ENCODE measurements at places on chromosomes 16 and 17. TPM values are rescaled to one million over a fixed set of nuclear protein-coding genes. Genes with fewer than 3 reads are reported as not detected.

GRCh38 chr17:36936455-36937000 lies 747 bp upstream of the LHX1 start:
- DNase-seq = no peak

GRCh38 chr16:2150418-2151187 lies 2.2 kb downstream of the RAB26 start:
- DNase-seq = peak; percentile 27

- no peak for DNase-seq
Observed at GRCh38 chr16:8893426-8893825, 11.3 kb downstream of the LITAFD start.

The USP43 gene
- 0.25 TPM for total RNA-seq

GRCh38 chr16:89536886-89537548 lies 23.5 kb upstream of the RPL13 start:
- DNase-seq = no peak

The NPIPA2 gene
- 1.8 TPM for total RNA-seq

DNA sequence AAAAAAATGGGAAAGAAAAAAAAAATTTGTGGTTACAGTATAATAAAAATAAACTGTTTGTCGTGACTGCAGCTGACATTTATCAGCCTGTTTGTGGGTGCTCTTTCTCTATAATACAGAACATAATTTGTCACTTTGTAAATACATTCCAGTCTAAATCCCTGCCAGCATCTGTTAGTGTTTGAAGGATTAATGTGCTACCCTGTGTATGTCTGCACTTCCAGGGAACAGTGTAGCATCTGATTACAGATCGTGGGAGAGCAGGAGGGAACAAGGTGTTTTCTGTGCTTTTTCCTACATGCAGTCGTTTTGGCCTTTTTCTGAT lies 265.1 kb downstream of the WWOX start:
- no peak for DNase-seq

DNA sequence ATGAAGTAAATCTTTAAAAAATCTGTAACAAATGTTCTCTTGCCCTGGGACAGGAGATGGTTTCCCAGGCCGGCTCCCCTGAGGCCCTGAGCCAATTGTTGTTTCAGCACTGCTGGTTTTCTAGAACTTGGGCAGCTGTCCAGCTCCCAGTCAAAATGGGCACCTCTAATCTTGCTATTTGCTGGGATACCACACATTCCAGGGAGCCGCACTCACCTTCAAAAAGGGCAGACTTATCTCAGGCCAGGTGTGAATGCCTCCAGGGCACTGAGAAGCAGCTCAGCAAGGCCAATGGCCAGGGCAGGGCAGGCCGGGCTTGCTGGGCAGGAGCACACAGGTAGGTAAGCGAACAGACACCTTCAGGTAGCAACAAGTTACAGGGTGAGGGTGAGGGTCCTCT lies 24.4 kb downstream of the TRIM16 start:
- DNase-seq = no peak

The KRTAP2-2 gene
- not detected for total RNA-seq

DNA sequence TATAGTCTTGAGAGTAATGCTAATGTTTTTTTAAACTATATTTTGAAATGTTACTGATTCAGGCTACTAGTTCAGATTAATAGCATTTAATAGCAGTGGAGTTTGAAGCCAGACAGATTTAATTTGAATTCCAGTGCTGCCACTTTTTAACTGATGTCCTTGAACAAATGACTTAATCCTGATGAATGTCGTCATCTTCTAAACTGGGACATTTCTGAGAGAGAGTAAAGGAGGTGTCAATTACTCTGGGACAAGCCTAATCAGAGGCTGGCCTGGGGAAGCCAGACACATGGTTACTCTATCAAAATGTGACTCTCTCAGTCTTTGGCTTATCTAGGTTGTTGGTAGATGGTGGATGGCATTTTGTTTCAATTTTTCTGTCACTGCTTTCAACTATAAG lies 246.7 kb downstream of the HS3ST3A1 start:
- DNase-seq = no peak

DNA sequence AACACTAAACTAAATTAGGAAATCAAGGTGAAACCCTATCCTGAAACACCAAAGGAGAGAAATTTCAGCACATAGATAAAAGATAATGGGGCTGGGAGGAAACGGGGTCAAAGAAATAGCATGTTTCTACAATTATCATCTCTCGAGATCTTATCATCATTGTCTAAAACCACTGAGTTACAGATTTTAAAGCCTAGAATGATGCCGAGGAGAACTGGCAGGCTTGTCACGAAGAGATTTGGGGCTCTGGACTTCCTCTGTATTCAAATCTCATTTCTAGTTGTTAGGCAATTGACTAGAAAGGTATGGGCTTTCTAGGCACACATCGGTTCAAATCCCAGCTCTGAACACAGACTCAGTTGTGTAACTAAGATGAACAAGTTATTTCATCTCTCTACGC lies 9.3 kb downstream of the PDZD9 start:
- DNase-seq = no peak

DNA sequence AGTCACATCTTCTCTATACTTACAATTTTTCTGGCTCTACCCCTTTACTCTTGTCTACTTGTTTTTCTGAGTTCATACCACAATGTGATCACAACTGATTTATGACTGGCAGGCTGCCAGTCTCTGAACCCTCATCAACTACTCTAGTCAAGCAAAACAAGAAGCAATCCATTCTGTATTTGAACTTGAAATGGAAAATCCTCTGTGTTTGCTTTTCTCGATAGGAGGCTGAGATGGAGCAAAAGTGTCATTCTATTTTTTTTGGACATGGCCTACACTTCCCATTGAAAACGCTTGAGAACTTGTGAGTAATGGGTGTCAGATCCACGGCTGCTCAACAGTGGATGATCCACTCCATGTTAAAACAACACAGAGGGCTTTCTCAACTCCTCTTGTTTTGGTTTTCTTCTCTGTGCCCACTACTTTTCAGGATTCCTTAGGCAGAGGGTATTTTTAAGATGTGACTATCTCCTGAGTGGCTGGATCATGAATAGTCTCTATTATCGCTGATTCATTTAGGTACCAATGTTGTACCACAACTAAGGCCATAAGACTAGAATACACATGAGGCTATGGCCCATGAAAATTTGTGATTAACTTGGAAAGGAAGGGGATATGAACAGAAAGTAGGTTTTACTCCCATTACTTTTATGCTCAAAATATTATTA lies 11.7 kb downstream of the TMEM100 start:
- DNase-seq = no peak

DNA sequence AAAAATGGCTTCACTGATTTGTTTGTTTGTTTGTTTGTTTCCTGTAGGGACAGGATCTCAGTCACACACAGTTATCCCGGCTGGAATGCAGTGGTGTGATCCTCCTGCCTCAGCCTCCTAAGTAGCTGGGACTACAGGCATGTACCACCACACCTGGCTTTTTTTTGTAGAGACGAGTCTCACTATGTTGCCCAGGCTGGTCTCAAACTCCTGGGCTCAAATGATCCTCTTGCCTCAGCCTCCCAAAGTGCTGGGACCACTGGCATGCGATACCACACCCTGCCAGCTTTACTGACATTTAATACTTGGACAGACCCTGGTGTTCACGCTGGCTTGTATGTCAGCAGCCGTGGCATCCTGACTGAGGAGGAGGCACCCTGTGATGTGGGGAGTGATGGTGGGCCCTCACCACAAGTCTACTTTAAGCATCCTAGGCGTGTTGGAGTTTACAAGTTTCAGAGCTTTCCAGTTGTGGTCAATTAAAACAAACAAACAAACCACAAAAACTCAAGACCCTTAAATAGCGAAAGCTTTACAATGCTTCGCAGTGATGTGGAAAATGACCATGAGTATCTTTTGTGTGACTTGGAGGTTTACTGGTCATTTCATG lies 5.1 kb downstream of the ABCA3 start:
- DNase-seq = no peak

DNA sequence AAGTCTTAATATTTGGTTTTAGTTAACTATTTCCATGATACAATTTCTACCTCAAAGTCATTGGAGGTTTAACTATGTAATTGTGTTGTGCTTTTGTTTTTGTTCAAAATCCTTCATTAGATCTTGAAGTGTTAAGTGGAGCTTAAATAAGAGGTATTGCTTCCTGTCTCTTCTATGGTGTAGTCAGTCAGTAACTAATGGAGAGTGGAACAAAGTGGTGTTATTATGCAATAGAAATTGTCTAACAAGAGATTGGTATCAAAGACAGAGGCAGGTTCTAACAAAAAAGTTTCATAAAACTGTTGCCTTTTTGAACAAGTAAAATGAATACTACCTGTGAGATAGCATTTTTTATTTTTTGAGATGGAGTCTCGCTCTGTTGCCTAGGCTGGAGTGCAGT lies 45.2 kb downstream of the GRB7 start:
- DNase-seq = no peak

GRCh38 chr17:17144916-17145665 lies 61.0 kb downstream of the PLD6 start:
- no peak for DNase-seq

DNA sequence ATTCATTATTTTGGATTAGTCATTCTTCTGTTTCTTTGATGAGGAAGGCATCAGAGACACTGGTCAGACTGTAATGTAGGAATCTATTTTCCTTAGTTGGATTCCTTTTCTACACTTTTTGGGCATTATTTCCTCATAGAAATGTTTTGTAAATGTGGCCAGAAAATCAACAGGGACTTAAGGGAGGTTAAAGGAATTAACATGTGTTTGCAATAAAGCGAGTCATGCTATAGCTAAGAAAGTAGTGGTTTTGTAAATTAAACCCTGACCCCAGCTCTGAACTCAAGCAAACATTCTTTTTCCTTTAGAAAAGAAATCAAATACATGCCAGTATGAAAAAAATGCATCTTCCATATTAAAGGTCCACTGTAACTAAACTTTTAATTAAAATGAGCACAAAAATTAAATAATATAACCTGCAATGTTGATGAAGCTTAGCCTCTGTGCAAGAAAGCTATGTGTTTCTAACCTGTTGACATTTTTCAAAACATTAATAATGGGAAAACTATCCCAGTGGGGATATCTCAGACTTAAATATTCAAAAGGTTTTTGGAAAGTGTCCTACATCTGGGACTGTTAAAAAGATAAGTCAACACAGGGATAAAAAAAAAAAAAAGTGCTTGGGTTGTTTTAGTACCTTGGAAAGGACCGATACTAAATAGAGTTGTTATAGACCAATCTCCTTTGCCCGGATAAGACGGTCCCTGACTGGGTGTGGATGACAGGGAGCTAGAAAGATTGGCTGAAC lies 428.0 kb downstream of the CA10 start:
- DNase-seq = no peak

GRCh38 chr17:32007463-32008298 lies 498 bp downstream of the LRRC37B start:
- peak; percentile 67 for DNase-seq

GRCh38 chr17:56290802-56291118 lies 137.5 kb downstream of the ANKFN1 start:
- DNase-seq = no peak

- DNase-seq = no peak
Observed at GRCh38 chr16:81698310-81698641, 80.8 kb upstream of the PLCG2 start.

The PRR29 gene
- 1.0 TPM for total RNA-seq

- peak; percentile 62 for DNase-seq
Observed at GRCh38 chr17:80751070-80751945, 206.7 kb downstream of the RPTOR start.

- peak; percentile 4 for DNase-seq
Observed at GRCh38 chr16:50308237-50308965, 42.0 kb downstream of the ADCY7 start.

The DOC2B gene
- 0.27 TPM for total RNA-seq

The TERB1 gene
- 0.14 TPM for total RNA-seq

DNA sequence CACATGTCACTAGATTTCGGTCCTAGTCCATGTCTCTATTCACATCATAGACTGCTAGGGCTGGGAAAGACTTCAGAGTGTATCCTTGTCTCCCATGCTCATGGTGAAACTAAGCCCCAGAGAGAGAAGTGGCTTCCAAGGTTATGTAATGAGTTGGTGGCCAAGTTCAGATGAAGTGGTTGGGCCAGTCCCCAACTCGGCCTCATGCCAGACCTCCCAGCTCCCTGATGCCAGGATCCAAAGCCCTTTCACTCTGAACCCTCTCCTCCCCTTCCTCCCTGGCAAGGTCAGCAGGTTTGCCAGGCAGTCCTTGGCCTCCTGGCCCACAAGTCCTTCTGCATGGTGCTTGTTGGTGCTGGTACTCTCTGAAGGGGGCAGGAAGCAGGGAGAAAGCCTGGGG lies 189.7 kb downstream of the AXIN2 start:
- DNase-seq = no peak

DNA sequence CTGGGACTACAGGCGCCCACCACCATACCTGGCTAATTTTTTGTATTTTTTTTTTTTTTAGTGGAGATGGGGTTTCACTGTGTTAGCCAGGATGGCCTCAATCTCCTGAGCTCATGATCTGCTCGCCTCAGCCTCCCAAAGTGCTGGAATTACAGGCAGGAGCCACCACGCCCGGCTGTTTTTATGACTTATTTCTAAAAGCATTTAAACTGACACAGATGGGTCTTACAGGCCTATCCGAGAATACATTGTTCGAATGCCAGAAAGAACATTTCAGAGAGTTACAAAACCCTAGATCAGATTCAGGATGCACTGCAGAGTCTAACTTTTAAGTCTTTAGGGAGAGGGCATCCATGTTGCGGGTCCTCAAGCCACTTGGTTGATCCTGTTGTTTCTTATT lies 234.7 kb upstream of the MAF start:
- DNase-seq = no peak

DNA sequence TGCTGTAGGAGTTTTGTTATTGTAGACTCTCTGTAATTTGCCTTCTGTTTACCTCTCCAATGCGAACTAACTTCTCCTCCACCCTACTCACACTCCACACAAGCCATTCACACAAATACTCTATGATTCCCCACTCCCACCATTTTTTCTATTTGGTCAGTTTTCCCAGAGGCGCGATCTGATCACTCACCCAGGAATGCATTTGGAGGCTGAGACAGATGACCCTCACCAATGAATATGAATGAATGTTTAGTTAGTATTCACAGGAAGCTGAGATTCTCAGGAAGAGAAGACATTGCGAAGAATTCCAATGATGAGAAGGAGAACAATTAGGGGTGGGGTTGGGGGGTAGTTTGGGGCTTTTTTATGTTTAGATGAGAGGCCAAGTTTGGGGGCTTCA lies 10.5 kb upstream of the ANKFN1 start:
- DNase-seq = no peak

Data from activated CD4-positive, alpha-beta T cell treated with anti-CD3 and anti-CD28 coated beads for 36 hours (primary cell).